ENCODE measurements at places on chromosomes 1 and 21.

GRCh38 chr21:41931041-41931451 is 22.8 kb downstream of the C2CD2 start:
- no peak for DNase-seq

- no peak for DNase-seq
These were observed 277.5 kb upstream of the LYPLAL1 start for GRCh38 chr1:218896202-218896601.

DNA sequence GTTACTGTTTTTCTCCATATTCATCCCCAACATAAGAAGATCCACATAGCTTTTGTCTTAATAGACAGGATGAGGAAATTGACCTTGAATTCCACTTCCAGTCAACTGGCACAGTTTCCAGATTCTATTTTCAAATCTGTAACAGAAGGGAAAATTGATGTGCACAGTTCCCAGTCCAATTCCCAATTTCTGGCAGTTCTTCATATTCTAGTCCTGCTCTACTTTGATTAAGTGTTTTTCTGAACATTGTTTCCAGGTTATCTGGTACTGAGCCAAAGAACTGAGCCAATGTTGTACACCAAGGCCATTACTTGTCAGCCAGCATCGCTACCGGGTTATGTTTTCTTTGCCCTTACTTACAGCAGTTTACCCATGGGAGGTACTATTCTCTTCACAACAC is 1755.4 kb downstream of the PLA2G4A start:
- DNase-seq: no peak

DNA sequence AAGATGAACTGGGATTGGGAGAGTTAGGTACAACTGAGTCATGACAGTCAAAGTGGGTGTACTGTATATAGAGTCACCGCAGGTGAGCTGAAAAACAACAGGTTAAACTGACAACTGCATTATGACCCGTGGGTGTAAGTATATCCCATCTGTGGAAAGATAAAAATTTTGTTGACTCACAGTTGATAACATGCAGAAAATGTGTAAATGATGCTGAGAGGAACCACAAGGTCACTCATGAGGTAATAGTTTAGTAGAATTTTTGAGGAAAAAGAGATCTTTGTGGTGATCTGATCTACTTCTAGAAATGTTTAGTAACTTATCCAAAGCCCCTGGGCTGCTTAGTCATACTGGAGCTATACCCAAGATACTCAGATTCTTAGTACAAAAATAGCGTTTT is 838 bp downstream of the OR2C3 start:
- DNase-seq: no peak

DNA sequence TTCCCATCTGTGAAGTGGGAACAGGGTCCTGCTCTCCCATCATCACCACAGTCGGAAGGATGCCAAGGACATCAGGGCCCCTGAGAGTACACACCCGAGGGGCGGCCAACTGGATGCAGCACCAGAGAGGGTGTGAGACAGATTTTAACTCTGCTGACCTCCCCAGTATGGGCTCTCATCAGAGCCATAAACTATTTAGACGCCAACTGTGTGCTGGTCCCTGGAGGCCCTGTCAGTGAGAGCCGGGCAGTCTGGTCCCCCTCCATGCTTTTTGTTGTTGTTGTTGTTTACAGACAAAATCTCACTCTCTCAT is 1.7 kb downstream of the FGR start:
- no peak for DNase-seq

DNA sequence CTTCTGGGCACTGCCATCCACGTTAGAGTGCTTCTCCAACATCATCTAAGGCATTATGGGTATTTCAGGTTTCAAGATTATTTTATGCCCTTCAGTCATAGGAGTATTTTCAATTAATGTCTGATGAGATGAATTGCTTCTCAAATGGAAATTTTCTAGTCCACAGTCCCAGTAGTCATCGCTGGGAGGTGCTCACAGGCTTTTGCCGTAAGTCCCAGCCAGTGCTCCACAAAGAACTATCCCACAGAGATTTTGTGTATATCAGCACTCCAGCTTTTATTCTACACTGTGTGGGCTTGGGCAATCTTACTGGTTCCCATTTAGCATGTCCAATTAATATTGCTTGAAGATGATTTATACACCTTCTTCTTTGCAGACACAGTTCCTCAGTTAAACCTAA is 61.0 kb downstream of the SMYD2 start:
- no peak for DNase-seq

DNA sequence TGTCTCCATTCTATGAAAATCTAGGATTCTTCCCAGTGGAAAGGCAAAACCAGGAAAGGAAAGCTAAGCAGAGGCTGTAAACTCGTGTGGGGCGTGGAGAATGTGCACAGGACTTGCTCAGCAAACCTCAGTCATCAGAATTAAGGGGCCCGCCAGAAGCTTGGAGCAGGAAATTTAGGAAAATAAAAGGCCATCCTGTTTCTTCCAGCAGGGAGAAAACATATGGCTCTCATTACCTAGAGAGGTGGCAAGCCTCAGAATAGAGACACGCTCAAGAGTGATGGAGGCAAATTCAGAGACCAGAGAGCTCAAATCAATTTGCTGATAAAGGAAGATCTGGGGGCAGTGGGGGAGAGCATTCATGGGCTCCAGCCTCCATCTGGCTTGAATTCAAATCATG is 151.9 kb upstream of the KLHDC7A start:
- no peak for DNase-seq

DNA sequence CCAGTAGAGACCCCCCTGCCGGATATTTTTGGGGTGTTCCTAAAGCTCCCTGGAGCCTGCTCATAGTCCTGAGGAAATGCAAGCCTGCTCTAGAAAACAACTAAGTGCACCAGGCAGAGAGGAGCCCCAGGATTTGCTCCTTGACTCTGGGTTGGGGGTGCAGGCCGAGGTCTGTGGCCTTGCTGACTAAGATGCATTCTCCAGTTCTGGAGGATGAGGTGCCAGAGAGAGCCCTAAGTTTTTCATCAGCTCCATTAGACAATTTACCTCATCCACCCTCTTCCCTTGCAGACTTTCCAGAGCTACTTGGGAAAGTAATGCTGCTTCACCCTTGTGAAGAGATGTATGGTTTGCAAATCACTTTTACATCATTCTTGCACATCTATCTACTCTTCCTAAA is 9.1 kb downstream of the TUFT1 start:
- DNase-seq: no peak

- DNase-seq: no peak
These were observed 675.8 kb downstream of the MATN1 start for GRCh38 chr1:30047576-30047975.

- no peak for DNase-seq
These were observed 11.0 kb downstream of the OR2M5 start for GRCh38 chr1:248155927-248156326.

DNA sequence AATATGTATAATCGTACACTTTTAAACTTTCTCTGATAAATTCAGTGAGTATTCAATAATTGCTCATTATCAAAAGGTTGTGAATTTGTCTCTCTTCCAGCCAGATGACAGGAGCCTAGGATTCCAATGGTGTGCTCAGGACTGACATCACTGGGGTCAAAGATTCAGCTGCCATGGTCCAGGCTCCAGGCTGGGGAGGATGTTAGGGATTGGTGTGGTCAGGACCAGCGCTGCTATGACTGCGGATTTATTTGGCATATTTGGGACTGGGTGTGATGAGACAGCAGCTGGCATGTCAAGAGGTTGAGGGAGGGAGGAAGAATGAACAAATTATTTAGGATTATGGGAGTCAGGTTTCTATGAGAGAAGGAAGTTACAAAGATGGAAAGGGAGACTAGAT is 48.2 kb upstream of the ABCA4 start:
- DNase-seq: no peak

GRCh38 chr1:38476111-38476849 is 383.3 kb downstream of the RRAGC start:
- DNase-seq: no peak

GRCh38 chr1:195965475-195965874 is 642.8 kb downstream of the KCNT2 start:
- DNase-seq: no peak

DNA sequence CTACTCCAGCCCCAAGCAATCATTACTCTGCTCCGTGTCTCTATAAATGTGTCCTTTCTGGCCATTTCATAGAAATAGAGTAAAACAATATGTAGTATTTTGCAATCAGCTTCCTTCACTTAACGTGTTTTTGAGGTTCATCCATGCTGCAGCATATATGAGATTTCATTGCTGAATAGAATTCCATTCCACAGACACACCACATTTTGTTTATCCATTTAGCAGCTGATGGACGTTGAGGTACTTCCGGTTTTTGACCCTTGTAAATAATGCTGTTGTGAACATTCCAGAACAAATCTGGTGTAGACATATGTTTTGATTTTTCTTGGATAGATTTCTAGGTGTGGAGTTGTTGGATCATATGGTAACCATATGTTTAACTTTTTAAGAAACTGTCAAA is 30.7 kb downstream of the ADAM30 start:
- peak; percentile 69 for DNase-seq

- peak; percentile 38 for DNase-seq
These were observed 6.3 kb upstream of the PLD5 start for GRCh38 chr1:242530761-242531160.

DNA sequence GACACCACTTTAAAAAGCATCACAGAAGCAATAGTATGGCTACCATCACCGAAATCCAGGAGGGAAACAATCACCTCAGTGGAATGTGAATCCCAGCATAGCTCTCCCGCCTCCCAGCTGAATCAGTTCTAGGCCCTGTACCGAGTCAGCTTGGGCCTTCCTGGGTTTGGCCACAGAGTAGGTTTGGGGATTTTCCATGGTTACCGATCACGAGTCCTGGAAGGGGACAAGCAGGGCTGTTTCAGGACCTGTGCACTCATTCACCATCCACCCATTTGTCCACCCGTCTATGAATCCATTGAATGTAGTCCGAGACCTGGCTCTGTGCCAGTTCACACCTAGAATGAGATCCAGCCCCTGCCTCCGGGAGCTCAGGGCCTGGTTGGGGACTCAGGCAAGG is 94.2 kb downstream of the ARHGEF10L start:
- peak; percentile 77 for DNase-seq

- DNase-seq: no peak
These were observed 200.0 kb downstream of the DISC1 start for GRCh38 chr1:231826566-231826965.

GRCh38 chr1:67791261-67791660 is 42.0 kb downstream of the GNG12 start:
- DNase-seq: peak; percentile 79

GRCh38 chr1:205537386-205538018 is 33.0 kb downstream of the CDK18 start:
- peak; percentile 38 for DNase-seq

GRCh38 chr1:201313086-201313485 is 29.8 kb downstream of the PKP1 start:
- no peak for DNase-seq

DNA sequence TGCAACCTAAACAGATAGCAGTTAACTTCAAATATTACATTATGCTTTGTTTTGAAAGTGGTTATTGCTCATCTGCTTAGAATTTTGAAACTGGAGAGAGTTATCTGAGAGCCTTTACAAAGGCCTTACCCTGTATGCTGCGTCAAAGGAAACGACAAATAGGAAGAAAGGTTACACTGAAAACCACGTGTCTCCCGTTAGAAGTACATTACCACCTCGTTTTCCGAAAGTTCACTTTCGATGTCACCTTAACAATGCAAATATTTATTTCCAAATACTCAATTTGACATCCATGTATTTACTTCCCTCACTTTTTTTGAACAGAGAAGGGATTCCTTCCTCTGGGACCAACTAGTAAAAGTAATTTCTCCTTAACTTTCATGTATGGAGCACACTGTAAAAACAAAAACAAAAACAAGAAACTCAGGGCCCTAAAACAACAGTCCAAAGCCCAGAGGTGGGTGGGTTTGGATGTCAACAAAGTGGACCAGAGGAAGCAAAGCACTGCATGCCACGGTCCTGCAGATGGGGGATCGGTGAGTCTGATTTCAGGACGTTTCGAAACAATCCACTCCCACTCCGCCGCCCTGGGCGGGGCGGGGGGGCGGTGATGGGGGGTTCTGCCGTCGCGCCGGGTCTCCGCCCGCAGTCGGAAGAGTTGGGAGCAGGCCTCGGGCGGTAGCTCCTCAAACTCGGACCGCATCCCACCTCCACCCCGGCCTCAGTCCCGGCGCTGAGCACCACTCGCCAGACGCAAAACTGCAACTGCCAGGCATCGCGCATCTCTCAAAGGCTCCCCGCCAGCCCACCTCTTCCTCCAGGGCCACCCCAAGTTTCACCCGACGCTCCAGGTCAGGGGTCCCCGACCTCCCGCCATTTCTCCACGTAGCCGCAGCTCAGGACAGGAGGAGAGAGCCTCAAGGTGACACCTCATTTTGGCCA is 841 bp downstream of the ADSS2 start:
- DNase-seq: peak; percentile 81

DNA sequence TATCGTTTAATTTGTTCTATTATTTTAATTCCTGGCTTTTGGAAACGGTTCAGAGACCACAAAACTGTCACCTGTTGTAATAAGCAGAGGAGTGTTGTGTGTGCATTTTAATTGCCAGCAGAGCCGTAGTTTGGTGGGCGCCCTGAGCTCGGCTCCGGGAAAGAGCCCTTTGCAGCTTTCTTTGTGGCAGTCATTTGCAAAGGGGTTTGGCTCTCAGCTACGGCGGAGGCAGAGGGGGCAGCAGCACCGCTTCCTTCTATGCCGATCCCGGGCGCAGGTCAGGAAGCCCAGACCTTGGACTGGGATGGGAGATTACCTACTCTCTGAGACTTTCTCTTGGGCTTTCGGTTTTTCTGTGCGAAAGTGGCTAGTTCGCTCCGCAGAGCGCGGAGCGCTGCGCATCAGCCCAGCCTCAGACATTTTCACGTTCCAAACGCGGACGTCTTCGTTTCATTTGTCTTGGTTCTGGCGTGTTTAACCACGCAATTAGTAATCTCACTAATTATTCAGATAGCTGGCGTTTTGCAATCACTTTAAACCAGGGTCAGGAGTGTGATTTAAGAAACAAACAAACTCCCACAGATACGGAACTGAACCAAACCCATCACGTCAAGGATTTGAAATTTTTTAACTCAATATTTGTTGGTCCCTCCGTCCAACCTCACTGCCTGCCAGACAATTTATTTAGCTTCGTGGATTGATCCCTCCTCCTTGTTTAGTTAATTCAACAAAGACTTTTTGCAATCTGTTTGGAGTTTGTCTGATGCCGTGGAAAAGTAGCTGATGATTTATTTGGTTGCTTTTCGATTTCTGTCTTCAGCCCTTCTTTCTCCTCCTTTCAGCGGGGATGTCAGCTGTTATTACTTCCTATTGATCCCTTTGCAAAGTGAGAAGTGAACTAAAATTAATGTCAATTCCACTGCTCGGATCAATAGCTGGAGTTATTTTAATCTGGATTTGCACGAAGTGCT is 3.9 kb downstream of the RNF220 start:
- no peak for DNase-seq

- DNase-seq: no peak
These were observed 494.7 kb downstream of the NPHP4 start for GRCh38 chr1:5497503-5497902.

GRCh38 chr1:150895618-150896017 is 8.7 kb downstream of the CTXND2 start:
- DNase-seq: peak; percentile 74

GRCh38 chr1:203026666-203027663 is 674 bp downstream of the PPFIA4 start:
- DNase-seq: no peak

GRCh38 chr1:219302697-219303096 is 129.0 kb downstream of the LYPLAL1 start:
- no peak for DNase-seq

GRCh38 chr1:52055866-52056162 is 281 bp upstream of the BTF3L4 start:
- no peak for DNase-seq

- no peak for DNase-seq
These were observed 56.4 kb downstream of the DISP3 start for GRCh38 chr1:11535316-11535715.

- peak; percentile 15 for DNase-seq
These were observed 28.1 kb upstream of the TGFB2 start for GRCh38 chr1:218317061-218317460.

GRCh38 chr1:153608089-153608682 is 4.8 kb downstream of the S100A16 start:
- DNase-seq: no peak
